M059J (cell line): ENCODE measurements at places on chromosomes 13 and 19.

- DNase-seq, result no peak
Observed at GRCh38 chr13:75353781-75354193, 128.2 kb downstream of the TBC1D4 start.

GRCh38 chr19:41447732-41448332 lies 4.9 kb downstream of the ERICH4 start:
- no peak for DNase-seq

DNA sequence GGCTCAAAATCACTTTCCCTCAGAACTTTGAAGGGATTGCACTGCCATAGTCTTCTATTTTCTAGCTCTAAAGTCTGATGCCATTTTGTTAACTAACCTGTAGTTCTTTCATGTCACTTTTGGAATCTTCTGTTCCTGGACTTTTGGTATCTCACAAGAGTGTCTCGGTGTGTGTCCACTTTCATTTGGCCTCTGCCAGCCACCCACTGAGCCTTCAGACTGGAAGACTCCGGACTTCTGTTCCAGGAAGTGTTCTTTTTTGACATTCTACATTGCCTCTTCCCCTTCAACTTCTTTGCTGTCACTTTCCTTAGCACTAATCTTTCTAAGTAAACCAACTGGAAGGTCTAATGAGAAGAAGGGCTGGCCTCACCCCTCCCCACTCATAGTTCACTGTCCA lies 25.0 kb upstream of the LAMP1 start:
- DNase-seq, result no peak

- no peak for DNase-seq
Observed at GRCh38 chr19:18408053-18408476, 10.6 kb upstream of the LRRC25 start.

DNA sequence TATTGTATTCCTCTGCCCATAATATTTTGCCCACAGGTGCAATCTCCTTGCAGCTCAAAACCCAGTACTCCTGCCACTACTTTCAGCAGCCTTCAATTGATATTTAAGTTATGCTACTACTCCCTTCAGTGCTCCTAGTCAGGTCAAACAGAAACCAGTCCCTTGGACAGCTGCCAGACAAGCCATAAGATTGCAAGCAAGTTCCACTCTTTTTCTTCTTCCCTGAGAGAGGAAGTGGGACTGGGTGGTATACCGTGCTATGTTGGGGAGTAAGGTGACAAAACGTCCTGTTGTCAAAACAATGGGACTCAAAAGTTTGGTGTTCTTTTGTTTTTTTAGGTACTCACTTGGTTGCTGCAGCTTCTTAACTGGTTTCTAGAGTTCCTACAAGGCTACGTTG lies 63.1 kb upstream of the FRY start:
- DNase-seq, result peak; percentile 10

- no peak for DNase-seq
Observed at GRCh38 chr19:31266731-31267130, 82.5 kb downstream of the TSHZ3 start.

GRCh38 chr13:77930430-77930829 lies 11.8 kb upstream of the EDNRB start:
- no peak for DNase-seq

DNA sequence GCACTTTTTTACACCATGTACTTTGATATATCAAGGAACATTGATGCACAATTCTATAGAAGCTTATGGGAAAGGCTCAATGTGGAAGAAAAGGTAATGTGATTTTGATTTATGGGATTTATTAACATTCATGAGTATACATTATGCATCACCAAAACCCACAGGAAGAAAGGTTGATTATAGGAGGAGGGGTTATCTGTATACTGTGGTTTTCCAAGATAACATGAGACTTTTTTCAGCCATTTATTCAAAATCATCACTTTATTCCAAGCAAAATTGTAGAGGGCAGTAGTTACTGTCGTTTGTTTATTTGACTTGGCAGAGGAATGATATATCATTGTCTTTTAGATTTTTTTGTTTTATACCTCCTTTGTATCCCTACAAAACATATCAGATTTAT lies 54.9 kb downstream of the WDFY2 start:
- no peak for DNase-seq

DNA sequence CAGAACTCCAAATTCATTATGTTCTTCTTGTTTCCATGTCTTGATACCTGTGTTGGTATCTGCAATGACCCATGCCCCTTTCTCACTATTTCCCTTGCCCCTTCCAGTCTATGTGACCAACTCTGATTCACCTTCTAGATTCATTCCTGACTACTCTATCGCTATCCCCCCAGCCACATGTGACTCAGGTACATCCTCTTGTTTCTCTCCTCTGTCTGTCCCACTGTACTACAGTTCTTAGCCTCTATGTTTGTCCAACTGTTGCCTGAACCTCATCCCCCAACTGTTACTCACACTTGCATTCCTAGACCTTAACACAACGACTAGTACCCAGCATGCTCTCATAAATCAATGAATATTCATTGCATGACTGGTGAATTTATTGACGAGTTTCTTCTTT lies 10.0 kb upstream of the FLT3 start:
- DNase-seq, result peak; percentile 12

GRCh38 chr13:21101865-21102576 lies 40.6 kb upstream of the LATS2 start:
- no peak for DNase-seq

GRCh38 chr19:18232540-18233223 lies 6.4 kb upstream of the PDE4C start:
- DNase-seq, result no peak

DNA sequence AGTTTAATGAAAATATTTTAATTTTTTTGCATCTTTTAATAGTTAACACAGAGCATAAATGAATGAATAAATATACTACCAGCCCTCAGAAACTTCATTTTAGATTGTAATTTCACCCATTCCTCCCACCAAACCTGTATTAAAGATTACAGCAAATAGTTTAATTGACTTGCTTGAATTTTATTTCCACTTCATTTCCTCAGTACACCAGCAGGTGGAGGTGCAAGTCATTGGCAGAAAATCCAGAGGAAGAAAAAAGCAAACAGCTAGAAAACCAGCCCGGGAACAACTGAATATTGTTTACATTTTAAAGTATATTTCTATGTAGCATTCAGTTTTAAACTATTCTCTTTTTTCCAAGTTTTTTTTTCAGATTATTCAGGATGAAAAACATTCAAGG lies 177.8 kb downstream of the OLFM4 start:
- no peak for DNase-seq

- DNase-seq, result no peak
Observed at GRCh38 chr19:39133431-39134270, 8.1 kb downstream of the PAK4 start.

DNA sequence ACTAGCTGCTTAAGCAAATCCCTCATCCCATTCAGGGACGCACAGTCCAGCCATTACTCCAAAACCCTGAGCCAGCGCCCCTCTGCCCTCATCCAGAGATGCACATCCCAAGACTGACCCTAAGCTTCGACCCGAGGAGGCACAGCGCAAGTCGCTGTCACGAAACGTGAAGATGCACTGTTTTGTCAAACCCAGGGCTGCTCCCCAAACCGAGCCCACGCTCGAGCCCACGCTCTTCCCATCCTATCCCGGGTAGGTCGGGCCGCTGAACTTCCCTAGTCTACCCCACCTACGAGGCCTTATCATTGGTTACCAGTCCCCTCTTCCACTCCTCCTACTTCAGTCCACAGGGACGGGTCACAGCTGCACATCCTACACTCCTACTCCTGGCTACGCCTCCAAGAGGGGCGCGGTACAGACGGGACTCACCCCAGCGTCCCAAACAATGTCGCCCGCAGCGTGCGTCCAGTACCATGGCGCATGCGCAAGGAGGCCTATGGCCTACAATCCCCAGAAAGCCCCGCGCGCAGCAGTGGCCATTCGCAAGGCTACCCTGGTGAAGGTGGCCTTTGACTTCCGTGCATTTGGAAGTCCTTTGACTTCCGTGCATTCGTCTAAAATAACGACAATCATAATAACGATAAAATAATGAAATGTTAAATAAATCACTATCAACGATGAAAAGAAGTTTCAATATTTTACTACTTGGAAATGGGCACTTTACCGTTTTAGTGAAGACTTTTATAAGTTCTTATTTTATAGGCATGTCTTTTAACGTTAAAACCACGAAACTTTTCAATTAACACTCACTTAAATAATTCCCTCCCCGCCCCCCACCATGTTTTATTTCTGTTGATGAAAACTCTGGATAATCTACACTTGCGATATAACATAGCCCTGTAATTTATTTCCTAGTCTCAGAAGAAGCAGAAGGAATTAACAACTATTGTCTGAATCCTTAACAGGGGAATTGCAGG lies at the start of gene ZNF285:
ZNF285 (minus strand) TSS at position 470 of the 977 bp plus-strand sequence. CDS start 4,395 bp downstream, outside the sequence.
- peak; percentile 99 for DNase-seq

DNA sequence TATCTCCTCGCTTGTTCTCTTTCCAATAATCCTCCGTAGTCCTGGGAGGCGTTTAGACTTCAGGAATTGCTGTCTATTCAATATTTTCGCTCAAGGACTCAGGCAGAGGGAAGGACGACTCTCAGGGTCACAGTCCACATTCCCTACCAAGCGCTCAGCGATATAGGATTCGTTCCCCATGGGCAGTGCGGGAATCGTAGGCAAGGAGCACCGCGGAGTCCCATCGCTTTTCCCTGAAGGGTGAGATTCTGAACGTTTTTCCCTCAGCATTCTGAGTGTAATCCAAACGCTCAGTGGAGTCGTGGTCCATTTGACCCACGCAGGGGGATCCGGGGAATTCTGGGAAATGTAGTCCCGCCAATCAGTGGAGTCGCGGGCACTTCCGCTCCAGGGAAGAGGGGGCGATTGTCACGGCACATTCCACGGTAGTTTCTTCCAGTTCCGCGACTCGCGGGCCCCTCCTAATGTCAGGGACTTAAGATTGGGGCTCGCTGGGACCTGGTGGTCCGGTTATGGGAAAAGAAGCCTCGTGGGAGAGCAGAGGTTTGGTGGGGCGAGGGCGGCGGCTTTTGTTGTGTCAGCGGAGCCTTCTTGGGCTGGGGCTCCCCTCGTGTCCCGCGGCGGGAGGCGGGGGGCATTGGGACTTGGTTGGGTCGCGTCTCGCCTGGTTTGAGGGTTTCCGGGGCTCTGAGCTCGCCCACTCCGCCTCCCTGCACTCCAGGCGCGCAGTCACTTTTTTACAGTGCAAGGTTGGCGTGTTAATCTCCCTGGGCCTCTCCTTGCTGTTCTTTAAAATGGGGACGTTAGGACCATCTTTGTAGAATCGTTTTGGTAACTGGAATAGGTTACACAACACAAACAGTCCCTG lies at the start of gene ZNF234:
ZNF234 (plus strand) TSS at position 364 of the 868 bp plus-strand sequence. CDS start 3,079 bp downstream, outside the sequence.
- peak; percentile 87 for DNase-seq

DNA sequence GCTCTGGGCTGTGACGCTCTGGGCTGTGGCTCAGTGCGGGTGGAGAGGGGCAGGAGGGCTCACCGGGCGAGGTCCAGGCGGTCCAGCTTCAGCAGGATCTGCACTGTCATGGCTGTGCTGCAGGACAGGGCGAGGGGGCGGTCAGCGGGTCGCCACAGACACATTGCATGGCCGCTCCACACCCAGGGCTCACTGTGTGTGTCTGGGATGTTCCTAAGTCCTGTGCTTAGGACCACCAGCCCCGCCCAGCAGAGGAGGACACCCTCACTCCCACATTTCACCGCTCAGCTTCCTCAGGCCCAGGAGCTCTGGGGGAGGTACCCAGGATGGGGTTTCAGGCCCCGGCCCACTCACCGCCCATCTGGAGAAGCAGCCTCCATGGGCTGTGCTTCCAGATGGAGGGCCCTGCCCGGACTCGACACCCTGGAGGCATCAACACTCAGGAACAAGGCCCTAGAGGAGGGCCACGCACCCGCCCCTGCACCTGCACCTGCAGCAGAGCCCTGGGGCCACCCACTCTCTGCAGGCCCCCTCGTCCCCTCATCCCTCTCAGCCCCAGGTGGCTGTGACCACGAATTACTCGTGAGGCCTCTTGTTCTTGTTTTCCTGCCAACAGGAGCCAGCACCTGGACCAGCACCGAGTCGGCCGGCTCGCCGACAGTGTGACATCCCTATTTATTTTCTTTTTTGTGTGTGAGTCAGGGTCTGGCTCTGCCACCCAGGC lies 9.7 kb upstream of the CERS1 start:
- no peak for DNase-seq

DNA sequence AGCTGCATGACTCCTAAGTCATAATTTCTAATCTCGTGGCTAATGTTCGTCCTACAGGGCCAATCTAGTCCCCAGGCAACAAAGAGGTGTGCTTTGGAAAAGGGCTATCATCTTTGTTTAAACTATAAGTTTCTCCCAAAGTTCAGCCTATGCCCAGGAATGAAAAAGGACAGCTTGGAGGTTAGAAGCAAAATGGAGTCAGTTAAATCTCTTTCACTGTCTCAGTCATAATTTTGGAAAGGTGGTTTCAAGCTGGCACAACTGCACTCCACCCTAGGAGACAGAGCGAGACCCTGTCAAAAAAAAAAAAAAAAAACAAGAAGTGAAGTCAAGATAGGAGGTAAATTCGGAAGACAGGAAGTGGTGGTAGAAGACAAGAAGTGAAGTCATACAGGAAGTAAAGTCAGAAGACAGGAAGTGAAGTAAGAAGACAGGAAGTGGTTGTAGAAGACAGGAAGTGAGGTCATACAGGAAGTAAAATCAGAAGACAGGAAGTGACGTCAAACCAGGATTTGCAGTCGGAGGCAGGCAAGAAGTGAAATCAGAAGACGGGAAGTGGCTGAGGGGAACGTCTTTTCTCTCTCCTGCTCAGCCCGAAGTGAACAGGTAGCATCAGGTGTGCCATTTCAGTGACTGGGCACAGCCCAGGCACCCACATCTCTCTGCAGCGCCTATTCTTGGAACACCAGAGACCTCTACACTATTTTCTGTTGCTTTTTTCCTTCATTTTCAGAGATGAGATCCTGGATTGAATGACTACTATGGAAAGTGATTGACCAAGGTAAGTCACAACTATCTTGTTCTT lies 32.2 kb downstream of the GP6 start:
- DNase-seq, result peak; percentile 57

GRCh38 chr19:46328079-46328478 lies 18.8 kb upstream of the PPP5C start:
- DNase-seq, result peak; percentile 31

GRCh38 chr13:36480726-36481427 lies 48.6 kb downstream of the CCNA1 start:
- no peak for DNase-seq

DNA sequence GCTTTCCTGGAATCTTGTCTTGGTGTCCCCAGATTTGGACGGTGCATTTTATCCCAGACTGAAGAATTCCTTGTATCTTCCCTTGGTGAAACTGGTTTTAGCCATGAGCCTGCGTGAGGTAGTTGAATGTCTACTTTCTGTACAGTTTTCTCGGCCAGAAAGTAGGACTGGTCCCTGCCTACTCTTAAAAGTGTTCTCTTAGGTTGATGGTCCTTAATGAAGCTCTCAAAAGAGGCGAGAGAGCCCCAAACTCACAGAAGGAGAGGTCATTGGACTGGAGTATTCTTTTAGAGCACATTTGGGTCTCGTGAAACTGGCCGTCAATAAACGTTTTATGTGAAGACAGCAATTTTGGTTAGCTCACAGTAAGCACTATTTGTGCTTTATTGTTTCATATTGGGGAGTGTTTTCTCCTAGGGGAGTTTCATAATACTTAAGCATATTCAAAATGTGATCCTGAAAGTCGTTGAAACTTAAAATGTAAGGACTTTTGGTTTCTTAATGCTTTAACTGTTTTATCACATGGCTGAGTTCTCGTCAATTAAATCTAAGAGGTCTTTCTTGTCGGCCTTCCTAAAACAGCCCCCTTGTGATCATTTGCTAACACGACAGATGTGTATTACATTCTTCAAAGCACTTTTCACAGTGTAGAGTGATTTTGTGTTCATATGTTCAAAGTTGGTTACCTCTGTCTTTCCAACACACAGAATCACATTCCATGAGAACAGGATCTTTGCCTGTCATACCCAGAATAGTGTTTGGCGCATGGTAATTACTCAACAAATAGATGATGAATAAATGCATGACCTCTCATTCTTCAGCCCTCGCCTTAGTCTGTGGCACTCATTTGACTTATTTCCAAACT lies 889 bp downstream of the GTF2F2 start:
- DNase-seq, result peak; percentile 38

GRCh38 chr19:12111176-12111575 lies 29.0 kb downstream of the ZNF20 start:
- DNase-seq, result peak; percentile 45
